EH (cell line): ENCODE measurements at places on chromosomes 12 and 14.
A peak's percentile ranks its signal among the peaks of the same experiment; 100 is the strongest.

DNA sequence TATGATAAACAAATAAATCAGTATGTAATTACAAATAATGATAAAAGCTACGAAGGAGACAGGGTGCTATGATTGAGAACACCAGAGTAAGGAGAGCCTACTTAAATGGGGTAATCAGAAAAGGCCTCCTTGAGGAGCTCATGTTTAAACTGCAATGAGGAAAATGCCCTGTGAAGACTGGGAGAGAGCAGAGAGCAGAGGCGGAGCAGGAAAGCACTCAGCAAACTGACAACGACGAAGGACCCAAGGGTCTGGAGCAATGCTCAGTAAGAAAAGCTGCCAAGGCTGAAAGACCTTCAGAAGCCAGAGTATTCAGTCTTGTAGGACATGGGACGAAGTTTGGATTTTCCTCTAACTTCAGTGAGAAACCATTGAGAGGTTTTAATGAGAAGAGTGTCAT is 114.2 kb upstream of the PLEKHA5 start:
- no peak for DNase-seq

DNA sequence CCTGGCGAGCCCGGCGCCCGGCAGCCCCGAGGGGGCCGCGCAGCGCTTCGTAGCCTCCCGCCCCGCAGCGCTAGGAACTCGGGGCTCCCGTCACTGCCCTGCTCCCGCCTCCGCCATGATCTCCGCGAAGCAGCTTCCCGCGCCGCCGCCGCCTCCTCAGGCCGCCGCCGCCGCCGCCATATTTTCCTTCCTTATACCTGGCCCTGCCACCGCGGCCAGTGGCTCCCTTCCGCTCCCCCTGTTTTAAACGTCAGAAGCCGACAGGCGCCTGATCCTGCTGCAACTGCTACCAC is 286 bp downstream of the PPP4R3A start:
- DNase-seq: no peak

DNA sequence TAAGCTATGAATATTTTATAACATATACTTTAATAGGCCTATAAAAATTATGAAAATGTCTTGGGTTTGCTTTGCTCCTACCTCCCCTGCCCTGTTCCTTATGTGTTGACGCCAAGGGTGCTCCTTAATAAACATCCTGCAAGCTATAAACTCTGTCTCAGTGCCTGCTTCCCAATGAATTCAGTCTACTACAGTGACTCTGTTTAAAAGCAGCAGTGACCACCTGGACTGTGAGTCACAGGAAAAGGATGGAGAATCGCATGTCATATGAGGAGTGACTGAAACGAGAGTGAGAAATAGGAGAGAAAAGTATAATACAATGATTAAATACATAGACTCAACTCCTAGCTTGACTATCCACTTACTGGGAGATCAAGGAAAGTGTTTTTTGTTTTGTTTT is 41.1 kb upstream of the CFAP54 start:
- DNase-seq: peak; percentile 56

GRCh38 chr12:82651489-82651888 is 35.2 kb upstream of the TMTC2 start:
- no peak for DNase-seq

DNA sequence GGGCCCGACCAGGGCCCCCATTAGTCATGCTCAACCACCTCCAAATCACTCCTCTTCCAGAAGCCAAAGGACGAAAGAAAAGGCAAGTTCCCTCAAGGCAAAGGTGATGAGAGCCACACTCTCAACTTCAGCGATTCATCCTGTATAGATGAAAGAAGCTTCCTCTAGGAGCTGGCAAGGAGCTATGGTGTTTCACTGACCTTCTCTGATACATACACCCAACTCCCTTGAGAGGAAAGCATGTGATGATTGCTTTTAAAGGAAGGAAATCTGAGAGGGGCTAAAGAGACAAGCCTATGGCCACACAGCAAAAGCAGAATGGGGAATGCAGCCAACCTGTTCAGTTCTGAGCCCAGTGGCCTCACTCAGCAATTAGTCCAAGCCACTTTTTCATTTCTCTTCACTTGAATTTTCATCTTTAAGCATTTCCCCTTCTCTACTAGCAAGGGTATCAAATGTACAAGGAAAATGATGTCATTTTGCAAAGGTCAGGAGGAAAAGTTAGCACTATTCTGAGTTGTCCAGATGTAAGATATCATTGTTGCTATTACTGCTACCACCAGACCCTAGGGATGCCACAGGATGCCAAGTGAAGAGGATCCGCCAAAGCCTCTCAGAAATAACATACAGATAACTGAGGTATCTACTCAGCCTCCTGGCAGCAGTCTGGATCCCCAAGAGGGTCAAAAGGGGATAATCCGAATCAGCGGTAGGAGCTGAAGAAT is 82.5 kb downstream of the MAP3K9 start:
- DNase-seq: no peak

- DNase-seq: no peak
Measured at GRCh38 chr14:94773655-94774343, 3.9 kb upstream of the GSC start.

- DNase-seq: peak; percentile 26
Measured at GRCh38 chr14:29601616-29602015, 326.0 kb downstream of the PRKD1 start.

- DNase-seq: peak; percentile 49
Measured at GRCh38 chr12:101863981-101864380, 13.4 kb upstream of the DRAM1 start.

DNA sequence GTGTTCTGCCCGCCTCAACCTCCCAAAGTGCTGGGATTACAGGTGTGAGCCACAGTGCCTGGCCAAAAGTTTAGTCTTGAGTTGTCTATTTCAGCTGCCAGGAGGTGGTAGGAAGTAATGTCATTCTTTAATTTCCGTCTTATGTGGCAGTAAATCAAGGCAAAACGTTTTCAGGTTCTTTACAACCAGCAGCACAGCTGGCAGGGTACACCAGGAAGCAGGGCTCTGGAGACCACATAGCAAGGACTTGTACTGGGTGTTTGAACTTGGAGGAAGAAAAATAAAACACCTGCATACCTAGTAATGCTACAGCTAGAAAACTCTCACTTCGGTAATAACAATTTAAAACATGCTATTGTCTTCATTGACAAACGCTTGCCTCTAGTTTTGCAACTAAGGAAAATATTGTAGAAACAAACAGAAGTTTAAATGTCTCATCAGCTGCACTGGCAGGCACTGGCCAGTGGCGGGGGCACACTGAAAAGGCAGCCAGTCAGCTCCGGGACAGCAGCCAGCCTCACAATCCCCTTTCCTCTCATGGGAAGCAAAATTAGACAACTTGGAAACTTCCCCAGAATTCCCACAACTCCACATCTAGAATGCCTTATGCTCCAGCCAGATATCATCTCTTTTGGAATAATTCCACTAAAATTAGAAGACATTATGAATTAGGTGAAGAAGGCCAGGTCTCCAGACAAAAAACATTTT is 72.2 kb downstream of the CLIP1 start:
- DNase-seq: peak; percentile 76

DNA sequence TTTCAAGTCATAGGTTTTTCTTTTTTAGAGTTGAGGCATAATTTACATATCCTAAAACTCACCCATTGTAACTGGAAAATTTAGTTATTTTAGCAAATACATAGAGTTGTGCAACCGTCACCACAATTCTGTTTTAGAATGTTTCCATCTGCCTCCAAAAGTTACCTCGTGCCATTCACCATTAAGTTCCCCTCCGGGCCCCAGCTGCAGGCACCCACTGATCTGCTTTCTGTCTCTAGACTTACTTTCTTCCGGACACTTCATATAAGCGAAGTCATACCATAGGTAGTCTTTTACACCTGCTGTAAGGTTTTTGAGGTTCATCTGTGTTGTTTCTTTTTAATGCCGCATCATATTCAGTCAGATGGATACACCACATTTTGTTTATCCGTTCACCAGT is 28.7 kb downstream of the PPP2R5C start:
- DNase-seq: no peak

DNA sequence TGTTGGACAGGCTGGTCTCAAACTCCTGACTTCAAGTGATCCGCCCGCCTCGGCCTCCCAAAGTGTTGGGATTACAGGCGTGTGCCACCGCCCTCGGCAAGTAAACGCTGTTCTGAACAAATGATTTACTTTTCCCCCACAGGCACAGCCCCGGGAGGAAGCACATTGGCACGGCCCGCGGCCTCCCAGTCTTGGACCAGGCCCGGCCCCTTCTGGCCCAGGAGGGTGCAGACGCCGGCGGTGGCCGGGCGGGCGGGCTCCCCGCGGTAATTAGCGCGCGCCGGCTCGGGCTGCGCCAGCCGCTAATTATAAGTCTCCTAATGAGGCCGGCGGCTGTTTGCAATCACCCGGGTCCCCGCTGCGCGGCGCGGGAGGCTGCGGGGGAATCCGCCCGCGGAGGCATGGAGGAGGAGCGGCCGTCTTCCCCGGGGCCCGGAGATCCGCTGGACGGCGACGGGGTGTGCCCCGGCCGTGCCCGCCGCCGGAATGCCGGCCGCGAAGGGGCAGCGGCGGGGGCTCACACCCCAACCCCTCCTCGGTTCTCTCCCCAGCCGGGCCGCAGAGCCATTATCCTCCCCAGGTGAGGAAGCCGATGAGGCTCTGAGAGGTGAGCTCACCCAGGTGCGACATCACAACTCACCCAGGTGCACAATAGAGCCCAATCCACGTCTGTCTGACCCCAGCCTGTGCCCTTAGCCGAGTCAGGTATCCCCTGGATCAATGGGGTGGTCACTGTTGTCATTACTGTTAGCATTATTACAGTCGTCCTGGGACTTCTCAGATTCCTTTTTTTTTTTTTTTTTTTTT is 3.3 kb upstream of the POP5 start:
- peak; percentile 26 for DNase-seq

DNA sequence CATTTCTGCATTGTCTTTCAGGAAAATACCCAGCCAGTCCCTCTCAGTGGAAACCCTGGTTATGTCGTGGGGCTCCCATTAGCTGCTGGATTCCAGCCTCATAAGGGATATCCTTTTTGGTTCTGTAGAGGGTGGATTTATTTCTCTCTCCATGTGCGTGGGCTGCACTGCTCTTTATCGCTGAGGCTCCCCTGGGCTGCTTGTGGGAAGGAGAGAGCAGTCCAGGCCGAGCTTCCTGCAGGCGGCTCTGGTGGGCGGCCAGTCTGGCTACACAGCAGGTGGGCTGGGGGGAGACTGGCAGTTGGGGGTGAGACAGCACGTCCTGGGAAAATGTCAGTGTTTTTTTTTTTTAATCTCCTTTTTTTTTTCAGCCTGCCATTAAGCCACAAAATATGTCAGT is 27.6 kb downstream of the TCTN1 start:
- DNase-seq: peak; percentile 5

DNA sequence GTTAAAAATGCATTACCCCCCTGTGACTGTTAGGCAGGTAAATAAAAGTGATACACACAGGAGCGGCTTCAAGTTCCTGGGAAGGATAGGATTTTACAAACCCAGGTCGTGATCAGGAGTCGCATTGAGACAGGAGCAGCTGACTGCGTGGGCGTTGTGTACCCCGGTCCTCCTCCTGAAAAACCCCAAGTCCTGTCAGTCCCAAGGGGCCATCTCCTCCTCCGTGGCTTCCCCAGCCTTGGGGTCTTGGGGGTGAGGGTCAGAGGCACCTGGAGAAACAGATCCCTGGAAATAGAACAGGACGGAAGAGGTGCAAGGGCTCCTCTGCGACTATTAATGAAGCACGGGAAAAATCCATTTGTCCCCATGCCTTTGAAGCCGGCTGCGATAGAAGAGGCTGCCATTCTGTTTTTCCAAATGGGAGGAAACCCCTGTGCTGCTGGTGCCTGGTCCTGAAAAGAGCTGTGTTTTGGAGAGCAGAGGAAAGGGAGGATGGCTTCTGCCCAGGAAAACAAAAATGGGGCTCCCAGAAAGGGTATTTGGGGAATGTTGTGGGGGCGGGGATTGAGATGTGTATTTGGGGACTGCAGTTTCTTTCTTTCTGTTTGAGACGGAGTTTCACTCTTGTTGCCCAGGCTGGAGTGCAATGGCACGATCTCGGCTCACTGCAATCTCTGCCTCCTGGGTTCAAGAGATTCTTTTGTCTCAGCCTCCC is 143.1 kb downstream of the ZNF664 start:
- DNase-seq: no peak

GRCh38 chr14:59871166-59871495 is 555 bp upstream of the RTN1 start:
- no peak for DNase-seq

GRCh38 chr14:20719777-20720176 is 25.9 kb upstream of the EDDM3A start:
- no peak for DNase-seq

GRCh38 chr14:80955416-80955941 is at the start of gene TSHR:
Gene TSHR, plus strand, starts transcription at chr14:80955621. Its CDS starts 60 bp downstream, at chr14:80955681.
- peak; percentile 5 for DNase-seq

- DNase-seq: no peak
Measured at GRCh38 chr12:62714774-62715721, 219.9 kb downstream of the PPM1H start.

- DNase-seq: no peak
Measured at GRCh38 chr12:120019197-120019596, 30.2 kb downstream of the BICDL1 start.

- DNase-seq: no peak
Measured at GRCh38 chr12:40158592-40159111, 52.8 kb upstream of the SLC2A13 start.

- no peak for DNase-seq
Measured at GRCh38 chr14:101508948-101509729, 52.2 kb upstream of the DIO3 start.

DNA sequence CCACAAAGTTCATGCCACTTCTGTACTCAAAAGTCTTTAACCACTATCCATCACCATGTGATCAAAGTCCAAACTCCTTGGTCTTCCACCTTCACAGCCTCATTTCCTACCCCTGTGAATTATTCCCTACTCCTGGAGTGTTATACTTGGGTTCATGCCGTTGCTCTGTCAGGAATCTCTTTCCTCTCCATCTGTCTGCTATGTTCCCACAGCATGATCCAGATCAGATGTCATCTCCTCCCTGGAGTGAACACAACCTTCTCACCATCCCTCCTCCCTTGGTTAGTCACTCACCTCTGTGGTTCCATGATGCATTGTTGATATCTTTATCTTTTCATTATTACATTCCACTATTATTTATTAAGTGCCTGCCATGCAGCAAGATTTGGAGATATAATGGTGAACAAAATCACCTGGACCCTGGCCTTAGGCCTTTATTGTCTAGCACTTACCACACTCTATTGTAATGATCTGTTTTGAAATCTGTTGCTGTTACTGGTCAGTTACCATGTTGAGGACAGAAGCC is 22.4 kb downstream of the LACRT start:
- no peak for DNase-seq

- peak; percentile 90 for DNase-seq
Measured at GRCh38 chr12:118330421-118331018, 42.2 kb downstream of the TAOK3 start.

GRCh38 chr12:91154131-91154530 is 28.5 kb downstream of the DCN start:
- DNase-seq: no peak

DNA sequence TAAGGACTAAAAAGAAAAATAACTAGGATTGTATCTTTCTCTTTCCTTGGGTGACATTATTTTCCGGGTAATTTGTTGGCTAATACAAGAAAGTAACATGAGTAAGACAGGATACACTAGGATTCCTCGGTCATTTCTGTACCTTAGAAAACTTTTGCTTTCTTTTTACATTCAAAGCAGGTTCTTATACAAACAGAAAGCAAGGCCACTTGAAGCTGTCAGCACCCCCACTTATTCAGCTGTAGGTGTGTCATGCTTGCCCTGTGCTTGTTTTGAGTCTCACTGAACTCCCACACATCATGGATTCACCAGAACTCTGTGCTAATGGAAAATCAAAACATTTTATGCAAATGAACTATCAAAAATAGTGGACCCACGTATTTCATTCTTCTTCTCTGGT is 266.8 kb upstream of the CLEC14A start:
- DNase-seq: no peak
